ENCODE measurements at places on chromosomes 12 and 14.

DNA sequence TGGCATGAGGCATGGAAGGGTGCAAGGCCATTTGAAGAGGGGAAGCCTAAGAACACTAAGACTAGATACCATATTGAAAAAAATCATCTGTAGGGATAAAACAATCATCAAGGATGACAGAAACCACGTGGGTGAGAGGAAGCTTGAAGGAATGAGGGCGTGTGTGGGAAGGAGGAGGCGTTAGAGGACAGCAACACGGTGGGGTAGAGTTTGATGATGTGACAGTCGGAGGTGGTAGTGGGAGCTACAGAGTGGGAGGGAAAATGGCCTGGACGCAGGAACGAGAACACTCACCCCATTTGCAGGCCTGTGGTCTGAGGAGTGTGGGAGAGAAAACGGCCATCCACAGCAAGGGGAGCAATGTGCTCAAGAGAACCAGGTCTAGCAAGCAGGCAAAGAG lies 25.4 kb upstream of the NUDT4 start:
- DNase-seq: no peak

GRCh38 chr14:98623788-98624415 lies 648.1 kb downstream of the BCL11B start:
- DNase-seq: no peak

DNA sequence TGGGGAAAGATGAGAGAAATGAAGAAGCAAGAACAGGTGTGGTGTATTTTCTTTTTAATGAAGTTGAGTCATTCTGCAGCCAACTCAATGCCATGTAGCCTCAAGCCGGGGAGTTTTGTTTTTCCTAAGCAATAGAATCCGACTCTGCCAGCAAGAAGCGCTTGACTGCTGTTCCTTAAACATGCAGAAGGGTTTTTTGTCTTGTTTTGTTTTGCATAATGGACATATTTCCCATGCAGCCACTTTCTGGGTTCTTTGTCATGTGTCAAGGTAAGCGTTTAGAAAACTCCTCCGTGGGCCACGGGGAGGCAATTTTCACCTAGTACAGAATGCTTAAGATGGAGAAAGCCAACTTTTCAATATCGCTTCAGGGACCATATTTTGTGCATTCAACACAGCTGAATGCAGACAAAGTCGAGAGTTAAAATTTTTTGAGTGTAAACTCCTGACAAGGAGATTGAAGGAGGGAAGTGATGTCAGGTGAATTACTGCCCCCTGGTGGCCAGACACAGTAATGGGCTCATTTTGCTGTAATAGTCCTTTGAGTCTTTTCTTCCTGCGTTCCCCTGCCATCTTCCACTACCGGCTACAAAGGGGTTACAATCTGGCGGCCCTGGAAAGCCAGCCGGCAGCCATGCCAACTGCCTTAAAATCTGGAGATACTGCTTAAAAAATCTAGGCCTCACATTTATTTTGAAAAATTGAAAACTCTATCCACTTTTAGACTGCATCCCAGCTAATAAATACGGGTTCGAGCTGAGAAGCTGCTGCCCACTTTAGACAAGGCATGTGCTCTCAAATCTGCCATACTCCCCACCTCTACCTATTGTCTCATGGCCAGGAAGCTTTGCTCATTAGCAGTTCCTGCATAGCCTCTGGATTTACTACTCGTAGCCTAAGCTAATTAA lies 3.2 kb upstream of the FICD start:
- no peak for DNase-seq

DNA sequence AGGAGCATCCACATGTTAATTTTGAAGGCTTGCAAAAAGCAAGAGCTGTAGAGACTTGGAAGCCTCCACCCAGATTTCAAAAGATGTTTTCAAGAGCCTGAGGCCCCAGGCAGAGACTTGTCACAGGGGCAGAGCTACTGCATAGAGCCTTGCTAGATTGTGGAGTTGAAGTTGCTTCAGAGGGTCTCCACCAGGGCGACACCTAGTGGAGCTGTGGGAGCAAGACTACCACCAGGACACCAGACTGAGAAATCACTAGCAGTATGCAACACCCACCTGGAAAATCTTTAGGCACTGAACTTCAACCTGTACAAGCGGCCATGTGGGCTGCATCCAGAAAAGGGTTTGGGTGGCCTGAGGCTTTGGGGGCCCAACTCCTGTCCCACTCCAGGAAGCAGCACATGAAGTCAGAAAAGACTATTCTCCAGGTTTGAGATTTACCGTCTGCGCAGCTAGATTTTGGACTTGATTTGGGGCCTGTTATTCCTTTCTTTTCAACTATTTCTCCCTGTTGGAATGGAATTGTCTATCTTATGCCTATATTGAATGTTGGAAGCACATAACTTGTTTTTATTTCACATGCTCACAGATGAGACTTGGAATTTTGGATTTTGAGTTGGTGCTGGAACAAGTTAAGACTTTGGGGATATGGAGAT lies 508.6 kb downstream of the FLRT2 start:
- DNase-seq: no peak

DNA sequence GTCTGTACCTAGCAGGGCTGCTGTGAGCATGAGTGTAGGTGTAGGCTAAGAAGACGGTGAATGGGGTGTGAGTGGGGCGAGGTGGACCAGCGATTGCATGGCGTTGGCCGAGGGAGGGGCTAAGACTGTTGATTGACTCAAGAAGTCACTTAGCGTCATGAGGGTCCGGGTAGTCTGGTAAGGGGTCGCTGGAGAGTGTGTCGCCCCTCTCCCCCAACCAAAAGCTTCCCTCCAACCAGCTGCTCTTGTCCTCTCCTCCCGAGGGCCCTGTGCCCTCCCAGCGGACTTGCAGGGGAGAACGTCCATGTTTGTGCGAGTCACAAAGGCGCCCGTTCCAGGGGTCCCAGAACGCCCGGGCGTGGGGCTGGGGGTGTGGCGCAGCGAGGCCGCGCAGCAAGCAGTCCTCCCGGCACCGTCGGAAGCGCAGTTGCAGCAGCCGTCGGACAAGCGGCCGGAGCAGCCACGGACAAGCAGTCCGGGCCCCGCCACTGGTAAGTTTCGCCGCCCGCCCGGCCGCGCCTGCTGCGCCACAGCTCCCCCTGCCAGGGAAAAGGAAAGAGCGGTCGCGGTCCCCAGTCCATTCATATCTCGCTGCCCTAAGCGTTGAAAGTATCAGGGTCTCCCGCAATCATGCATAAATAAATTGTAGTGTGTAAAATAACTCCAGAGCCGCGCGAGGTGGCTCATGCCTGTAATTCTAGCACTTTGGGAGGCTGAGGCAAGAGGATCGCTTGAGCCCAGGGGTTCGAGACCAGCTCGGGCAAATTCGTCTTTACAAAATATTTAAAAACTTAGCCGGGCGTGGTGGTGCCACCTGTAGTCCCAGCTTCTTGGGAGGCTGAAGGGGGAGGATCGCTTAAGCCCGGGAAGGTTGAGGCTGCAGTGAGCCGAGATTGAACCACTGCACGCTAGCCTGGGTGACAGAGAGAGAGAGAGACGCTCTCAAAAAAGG lies at the start of gene CCDC63:
TSS of gene CCDC63 (plus strand) at position 373 of the 952 bp plus-strand sequence. CDS start 5,968 bp downstream, outside the sequence.
- DNase-seq: no peak

- DNase-seq: no peak
Observed at GRCh38 chr14:104145826-104146601, 7.6 kb downstream of the KIF26A start.

DNA sequence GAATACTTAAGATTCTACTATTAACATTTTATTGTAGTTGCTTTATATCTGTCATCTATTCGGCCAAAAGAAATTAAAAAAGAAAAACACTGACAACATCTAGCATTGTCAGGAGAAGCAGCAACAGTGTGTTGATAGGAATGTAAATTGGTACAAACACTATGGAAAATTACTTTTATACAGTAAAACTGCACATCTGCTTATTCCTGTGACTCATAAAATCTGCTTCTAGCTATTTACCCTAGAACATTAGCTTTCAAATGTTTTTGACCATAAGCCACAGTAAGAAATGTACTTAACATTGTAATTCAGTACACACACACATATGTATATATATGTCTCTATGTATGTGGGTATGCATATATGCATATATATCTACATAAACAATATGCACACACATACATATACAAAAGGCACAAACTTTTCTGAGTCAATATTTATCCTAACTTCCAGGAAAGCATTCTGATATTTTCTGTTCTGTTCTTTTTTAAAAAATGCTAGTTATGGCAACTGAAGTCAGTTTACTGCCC lies 278.9 kb upstream of the GARIN2 start:
- no peak for DNase-seq

GRCh38 chr14:71062581-71063303 lies 155.5 kb downstream of the PCNX1 start:
- no peak for DNase-seq

DNA sequence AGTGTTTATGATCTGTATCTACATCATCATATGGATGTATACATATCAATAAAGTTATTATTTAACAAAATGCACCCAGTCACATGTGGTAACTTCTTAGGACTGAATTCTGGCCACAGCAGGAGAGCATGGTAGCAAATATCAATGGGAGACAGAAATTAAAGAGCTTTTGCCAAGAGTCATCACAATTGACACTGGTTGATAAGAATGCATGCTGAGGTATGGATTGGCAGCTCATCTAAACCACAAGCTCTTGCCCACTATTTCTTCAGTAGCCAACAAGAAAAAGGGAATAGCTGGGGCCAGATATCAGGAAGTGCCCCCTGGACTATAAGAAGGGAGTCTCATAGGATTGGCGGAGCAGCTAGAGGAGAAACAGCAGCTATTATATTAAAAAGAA lies 9.4 kb upstream of the PTGR2 start:
- DNase-seq: no peak

GRCh38 chr12:106205208-106206069 lies 42.4 kb downstream of the CKAP4 start:
- no peak for DNase-seq

GRCh38 chr14:89032086-89032649 lies 207.7 kb downstream of the TTC8 start:
- DNase-seq: no peak

GRCh38 chr12:123532808-123533649 lies 490 bp downstream of the RILPL1 start:
- DNase-seq: no peak

DNA sequence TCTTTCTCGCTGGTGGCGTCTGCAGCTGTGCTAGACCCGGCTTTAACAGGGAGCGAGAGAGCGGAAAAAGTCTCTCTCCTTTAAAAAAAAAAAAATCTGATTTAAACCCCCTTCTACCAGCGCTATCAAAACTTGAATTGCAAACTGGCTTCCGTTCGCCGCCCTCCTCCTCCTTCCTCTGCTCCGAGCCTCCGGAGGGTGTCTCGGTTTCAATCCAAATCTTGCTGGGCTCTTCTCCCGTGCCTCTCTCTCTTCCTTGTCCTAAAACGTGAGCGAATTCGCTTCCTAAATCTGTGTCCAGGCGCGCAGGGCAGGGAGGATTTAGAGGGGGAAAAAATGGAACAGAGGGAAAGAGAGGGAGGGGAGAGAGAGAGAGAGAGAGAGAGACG lies 272 bp downstream of the TBX3 start:
- DNase-seq: no peak

DNA sequence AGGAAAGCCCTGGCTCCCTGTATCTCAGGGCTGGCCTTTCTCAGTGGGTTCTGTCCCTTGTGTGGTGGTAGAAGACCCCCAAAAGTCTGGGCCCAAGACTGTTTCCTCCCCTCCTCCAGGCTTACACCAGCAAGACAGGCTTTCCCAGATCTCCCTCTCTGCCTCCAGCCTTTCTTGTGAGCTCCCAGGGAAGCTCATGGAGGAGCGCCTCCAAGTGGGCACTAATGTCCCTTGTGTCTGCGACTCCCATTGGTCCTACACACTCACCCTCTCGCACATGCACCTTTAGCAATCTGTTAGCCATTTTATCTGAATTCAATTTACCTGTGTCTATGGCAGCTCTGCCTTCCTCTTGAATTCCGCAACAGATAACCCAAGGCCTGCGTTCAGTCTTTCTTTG lies 251.1 kb upstream of the CAND1 start:
- no peak for DNase-seq

- DNase-seq: no peak
Observed at GRCh38 chr14:27730204-27730603, 1036.4 kb upstream of the FOXG1 start.

GRCh38 chr12:52566847-52567291 lies 6.8 kb downstream of the KRT74 start:
- DNase-seq: no peak

- no peak for DNase-seq
Observed at GRCh38 chr14:32938719-32939253, at the start of gene NPAS3. TSS of gene NPAS3 (plus strand) at chr14:32938879.

- DNase-seq: no peak
Observed at GRCh38 chr12:100919116-100919515, 124.5 kb downstream of the ANO4 start.

GRCh38 chr12:91763654-91764370 lies 381.8 kb downstream of the BTG1 start:
- DNase-seq: no peak

DNA sequence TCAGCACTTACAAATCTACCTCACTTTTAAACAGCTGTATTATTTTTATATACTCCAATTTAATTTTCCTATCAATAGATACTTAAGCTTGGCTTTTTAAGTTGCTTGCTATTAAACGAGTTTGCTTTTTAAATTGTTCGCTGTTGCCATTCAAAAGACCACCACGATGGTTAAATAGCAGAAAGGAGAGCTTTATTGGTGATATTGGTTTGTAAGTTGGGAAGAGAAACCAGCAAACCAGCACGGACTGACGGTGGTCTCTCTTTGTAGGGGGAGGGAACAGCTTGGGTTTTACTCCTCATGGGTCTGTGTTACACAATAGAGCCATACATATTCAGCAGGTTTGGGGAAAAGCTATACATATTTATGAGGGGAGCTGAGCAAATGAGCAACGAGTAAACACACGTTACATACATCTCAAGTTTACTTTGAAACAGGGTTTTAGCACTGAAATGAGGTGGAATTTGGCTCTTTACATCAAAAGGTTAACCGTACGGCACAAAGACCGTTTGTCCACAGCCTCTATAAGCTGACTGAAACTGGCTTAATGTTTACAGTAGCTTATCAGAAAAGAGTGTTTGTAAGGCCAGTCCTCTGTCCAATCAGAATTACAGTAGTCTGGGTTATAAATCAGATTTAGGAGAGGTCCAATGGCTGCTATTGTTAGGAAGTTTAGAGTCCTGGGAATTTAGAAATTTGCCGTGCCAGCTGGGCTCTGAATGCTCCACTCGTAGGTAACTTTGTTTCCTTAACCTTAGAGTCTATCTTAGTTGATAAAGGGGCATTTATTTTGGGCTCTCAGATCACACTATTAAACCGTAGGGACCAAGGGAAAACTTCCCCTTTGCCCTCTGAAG lies 69.7 kb upstream of the DHRS4 start:
- no peak for DNase-seq

DNA sequence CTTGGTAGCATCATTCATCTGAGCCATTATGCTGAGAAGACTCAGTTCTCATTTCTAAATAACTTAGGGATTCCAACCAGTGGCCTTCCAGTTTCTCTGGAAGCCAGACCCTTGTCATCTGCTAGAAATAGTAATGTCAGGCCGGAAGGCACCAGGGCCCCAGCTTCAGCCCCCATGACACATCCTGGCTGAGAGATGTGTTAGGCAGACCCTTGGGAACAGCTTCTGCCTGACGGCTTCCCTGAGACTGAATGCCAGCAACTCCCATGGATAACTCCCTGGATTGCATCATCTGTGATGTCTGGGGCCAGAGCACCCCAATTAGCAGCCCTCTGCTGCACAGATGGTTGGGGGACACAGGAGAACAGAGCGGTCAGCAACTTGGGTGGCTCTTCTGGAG lies 583.5 kb upstream of the TBX3 start:
- no peak for DNase-seq

All from cortex of kidney (tissue), 1 donor.